ENCODE measurements at places on chromosomes 13 and 19.

GRCh38 chr13:32126756-32127155 lies 95.2 kb downstream of the FRY start:
- no peak for DNase-seq

GRCh38 chr13:45943965-45944364 lies 92.4 kb upstream of the SIAH3 start:
- no peak for DNase-seq

- no peak for DNase-seq
Measured at GRCh38 chr13:29877456-29878078, 27.1 kb upstream of the UBL3 start.

GRCh38 chr19:54178581-54179261 lies 5.8 kb upstream of the TMC4 start:
- no peak for DNase-seq

DNA sequence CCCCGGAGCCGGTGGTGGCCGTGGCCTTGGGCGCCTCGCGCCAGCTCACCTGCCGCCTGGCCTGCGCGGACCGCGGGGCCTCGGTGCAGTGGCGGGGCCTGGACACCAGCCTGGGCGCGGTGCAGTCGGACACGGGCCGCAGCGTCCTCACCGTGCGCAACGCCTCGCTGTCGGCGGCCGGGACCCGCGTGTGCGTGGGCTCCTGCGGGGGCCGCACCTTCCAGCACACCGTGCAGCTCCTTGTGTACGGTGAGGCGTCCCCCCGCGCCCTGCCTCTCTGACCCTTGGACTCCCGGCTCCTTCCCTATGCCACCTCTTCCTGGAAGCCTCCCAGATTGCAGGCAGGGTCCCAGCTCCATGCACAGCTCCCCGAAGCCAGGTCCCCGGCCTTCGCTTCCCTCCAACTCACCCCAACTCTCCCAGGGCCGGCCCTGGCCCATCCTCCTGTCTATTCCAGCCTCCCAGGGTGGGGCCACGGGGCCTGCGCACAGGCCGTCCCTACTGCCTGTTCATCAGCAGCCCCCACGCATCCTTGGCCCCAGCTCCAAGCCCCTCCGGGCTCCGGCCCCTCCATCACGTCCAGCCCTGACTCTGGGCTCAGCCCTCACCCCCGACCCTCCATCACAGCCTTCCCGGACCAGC lies 1.7 kb downstream of the MADCAM1 start:
- DNase-seq = no peak

DNA sequence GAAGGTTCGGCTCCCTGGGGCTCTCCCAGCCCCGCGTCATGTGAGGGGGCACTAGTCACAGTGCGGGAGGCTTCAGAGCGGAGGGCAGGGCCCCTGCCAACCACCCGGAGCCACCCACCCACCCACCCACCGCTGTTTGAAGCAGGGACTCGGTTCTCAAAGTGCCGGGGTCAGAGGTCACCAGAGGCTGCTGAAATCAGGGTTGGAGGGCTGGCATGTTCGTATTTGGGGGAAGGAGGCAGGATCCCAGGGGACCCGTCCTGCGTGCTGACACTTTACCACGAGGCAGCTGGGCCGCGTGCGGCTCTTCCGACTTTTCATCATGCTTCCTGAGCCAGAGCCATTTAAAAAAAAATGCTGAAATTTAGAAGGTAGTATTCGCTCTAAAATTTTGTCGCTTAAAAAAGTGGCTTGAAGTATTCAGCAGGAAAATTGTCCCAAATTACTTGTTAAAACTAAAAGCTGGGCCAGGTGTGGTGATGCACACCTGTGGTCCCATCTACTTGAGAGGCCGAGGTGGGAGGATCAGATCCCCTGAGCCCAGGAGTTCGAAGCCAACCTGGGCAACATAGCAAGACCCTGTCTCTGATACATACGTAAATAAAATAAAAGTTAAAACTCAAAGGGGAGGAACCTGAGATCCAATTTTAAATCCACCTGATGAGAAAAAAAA lies 21.2 kb downstream of the ATP11A start:
- DNase-seq = no peak
